ENCODE measurements at places on chromosomes 1 and 21. TPM values are rescaled to one million over a fixed set of nuclear protein-coding genes. Genes with fewer than 3 reads are reported as not detected.

The C1orf226 gene
- total RNA-seq: 7.3 TPM

The NIT1 gene
- 41.8 TPM for total RNA-seq

The PRKAA2 gene
- total RNA-seq: 5.8 TPM

The RCC1 gene
- 54.0 TPM for total RNA-seq

The SHE gene
- not detected for total RNA-seq

The ZNF593OS gene
- total RNA-seq: 0.45 TPM

The CYP4A22 gene
- not detected for total RNA-seq

- no peak for DNase-seq
Measured at GRCh38 chr1:51312718-51313117, 17.6 kb downstream of the TTC39A start.

DNA sequence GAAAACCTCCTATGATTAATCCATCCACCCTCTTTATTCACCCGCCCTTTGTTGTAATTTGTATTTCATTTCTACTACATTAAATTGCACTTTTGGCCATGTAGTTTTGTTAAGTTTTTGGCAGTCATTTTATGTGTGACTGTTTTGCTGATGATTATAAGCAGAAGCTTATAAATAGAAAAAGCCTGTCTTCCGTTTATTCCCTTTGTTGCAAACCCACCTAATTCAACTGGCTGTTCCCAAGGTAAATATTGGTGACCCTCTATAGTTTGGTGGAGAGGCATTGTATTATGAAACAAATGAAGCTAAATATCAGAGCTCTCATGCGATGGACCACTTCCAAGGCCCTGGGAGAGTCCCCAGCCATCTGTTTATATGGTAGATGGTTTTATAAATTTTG is 36.7 kb upstream of the IGSF3 start:
- no peak for DNase-seq

DNA sequence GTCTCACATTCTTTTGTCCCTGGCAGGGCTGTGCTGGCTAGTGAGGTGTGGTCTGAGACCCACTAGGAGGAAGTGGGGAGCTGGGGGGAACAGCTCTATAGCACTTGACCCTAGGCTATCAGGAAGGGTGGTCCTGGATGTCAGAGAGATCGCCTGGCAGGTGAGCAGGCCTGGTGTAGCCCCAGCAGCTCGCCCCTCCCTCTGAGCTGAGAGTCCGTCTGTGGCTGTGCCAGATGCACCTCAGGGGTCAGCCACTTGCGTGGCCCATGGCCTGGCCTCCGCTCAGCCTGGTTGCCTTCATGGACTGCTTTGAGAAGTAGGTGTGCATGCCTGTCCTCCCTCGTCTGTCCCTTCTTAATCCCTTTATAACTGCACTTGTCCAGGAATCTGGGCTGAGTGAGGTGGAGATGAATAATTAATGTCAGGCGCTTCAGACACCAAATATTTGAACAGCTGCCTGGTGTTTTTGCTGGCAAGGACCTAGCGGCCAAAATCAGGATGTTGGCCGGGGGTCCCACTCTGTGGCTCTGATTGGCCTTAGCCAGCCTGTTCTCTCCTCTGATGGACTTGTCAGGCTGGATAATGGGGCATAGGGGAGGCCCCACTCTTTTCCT is 30.5 kb downstream of the TMEM53 start:
- DNase-seq: no peak

DNA sequence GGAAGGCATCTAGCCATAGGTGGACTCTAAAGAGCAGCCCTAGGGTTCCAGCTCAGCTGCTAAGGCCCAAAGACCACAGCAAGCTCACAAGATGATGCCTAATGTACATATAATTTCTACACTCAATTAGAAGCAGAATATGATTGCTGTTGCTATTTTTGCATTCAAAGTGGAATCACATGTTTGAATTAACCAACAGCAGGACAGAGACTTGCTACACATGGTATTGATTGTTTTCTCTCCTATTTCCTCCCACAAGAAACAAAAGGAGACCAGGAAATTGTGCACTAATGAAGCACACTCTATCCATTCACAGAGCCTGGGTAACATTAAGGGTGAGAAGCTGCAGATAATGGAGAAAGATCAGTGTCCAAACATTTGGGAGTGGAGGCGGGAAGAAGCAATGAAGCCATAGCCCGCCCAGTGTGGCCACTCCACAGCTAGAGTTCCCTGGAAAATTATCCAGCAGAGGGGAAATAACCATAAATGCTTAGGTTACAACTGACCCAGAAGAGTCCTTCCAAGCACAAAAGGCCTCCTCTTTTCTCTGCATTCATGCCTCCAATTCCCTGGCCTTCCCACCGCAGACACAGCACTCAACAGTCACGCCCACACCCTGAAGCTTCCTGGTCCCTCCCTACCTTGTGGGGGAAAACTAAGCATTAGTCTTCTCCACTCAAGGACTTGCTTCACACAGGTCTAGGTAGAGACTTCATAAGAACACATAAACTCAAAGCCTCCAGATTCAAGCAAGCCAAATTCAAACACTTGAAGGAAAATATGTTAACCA is 7.5 kb downstream of the CNN3 start:
- no peak for DNase-seq

DNA sequence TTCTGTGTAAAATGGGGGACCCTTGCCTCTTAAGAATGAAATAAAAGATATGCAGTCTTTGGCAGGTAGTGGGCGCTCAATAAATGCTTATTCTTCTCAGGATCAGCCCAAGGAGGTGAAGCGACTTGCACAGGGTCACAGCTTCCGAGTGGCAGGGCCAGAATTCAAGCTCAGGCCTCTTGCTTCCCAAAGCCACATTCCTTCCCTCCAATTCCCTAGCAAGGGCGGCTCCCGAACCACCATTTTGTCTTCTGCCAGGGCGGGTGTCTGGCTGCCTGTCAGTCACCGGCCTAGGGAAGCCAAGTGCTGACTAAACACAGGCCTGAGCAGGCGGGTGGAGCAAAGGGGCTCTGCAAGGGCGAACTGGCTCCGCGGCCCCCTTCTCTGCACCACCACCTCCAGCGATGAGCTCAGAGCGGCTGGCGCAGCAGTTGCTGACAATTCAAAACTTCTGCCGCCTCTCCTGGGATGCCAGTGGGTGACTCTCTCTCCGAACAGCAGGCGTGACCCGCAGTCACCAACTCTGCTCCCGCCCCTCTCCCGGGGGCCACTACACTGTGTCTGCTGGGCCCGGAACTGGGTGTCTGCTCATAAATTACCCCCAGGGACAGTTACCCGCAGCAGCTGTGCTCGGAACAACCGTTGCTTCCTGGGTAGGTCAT is 10.8 kb downstream of the GPR3 start:
- no peak for DNase-seq

- no peak for DNase-seq
Measured at GRCh38 chr1:7250176-7250575, 464.9 kb downstream of the CAMTA1 start.

GRCh38 chr1:224897529-224898327 is 31.7 kb upstream of the DNAH14 start:
- DNase-seq: no peak

DNA sequence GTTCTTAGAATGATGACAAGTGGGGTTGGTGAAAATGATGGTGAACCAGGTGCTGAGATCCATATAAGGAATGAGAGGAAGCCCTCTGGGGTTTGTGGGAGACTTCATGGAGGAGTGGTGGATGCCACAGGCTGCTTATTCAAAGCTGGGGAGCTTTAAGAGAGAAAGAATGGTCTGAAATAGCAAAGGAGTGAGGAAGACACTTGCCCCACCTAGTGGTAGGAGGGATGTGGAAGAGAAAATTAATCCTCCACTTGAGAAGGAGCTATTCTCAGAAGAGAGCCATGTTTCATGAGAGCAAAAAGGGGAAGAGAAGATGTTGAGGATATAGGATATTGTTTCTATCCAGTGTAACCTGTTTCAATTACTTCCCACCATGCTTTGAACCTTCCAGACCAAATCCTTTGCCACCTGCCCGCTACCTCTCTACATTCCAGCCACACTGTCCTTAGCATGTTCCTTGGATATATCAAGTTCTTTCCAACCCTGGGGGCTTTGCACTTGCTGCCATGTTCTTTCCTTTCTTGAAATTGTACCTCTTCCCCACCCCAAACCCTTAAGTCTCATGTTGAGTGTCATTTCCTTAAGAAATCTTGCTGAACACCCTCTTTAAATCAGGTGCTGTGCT is 19.6 kb upstream of the ZNF648 start:
- DNase-seq: peak; percentile 60

DNA sequence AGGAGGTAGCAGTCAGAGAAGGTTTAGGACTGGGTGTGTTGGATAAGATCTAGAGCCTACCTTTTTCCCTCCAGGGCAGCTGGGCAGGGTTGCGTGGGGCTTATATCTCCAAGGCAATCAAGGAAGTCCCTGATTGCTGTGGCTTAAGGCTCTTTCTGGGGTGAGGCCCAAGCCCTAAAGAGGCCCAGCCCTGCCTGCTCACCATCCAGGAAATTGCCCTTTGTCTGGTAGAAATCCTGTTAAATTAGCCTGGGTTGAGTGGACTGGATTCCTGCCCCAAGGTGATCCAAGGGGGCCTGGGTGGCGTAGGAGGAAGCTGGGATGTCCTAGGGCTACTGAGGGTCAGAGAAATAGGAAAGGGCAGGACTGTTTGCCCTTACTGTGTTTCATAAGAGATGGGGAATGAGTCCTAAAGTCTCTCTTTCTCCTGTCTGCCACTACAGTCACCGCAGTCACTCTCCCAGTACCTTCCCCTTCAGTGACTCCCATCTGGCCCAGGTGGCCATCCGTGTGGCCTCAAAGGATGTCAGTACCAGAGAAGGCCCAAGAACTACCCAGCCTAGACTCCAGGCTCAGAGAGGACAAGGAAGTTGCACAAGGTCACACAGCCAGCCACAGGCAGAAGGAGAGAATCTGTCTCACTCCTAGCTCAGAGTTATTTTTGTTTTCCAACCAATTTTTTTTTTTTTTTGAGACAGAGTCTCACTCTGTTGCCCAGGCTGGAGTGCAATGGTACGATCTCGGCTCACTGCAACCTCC is 25.8 kb downstream of the MFSD2A start:
- DNase-seq: peak; percentile 74

DNA sequence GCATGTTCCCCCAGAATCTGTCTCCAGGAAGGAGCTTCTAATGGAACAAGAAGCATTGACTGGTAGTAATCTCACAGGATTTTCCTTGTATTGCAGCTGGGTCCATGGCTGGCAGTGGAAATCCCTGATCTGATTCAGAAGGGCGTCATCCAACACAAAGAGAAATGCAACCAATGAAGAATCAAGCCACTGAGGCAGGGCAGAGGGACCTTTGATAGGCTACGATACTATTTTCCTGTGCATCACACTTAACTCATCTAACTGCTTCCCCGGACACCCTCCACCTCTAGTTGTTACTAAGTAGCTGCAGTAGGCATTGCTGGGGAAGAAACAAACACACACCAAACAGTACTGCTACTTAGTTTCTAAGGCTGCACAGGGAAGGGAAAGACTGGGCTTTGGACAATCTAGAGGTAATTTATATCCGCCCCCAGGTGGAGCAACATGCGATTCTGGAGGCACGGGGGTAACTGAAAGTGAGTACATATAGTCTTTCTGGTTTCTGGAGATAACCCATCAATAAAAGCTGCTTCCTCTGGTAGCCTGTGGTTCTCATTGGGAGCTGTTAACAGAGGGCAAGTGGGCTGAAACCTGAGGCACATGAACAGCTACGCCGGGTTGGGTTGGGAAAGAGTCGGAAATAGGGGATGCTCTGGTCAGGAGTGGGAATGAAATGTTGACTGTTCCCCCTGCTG is 837 bp upstream of the USP21 start:
- no peak for DNase-seq

DNA sequence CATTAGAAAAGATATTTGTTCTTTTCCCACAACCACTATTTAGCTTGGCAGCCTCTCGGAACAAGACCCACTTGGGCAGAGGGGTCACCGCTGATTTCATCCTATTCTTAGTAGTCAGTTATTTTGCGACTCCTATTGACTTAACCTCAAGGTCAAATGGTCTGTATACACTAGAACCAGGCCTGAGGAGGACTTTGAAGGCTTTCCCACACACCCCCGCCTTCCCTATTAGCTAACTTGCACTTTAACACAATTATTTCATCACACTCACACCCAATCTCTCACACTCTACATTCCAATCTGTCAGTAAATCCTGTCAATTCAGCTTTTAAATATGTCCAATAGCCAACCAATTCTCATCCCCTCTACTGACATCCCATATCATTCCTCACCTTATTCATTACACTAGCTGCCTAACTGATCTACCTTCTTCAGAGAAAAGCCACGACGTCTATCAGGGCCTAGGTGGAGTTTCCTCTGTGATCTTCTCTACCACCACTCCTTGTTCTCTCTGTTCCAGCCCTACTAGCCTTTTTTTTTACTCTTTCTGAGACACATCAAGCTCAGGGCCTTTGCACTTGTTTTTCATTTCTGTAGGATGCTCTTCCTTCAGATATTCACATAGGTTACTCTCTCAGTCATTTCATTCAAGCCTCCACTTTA is 1.0 kb upstream of the NIBAN1 start:
- peak; percentile 28 for DNase-seq

DNA sequence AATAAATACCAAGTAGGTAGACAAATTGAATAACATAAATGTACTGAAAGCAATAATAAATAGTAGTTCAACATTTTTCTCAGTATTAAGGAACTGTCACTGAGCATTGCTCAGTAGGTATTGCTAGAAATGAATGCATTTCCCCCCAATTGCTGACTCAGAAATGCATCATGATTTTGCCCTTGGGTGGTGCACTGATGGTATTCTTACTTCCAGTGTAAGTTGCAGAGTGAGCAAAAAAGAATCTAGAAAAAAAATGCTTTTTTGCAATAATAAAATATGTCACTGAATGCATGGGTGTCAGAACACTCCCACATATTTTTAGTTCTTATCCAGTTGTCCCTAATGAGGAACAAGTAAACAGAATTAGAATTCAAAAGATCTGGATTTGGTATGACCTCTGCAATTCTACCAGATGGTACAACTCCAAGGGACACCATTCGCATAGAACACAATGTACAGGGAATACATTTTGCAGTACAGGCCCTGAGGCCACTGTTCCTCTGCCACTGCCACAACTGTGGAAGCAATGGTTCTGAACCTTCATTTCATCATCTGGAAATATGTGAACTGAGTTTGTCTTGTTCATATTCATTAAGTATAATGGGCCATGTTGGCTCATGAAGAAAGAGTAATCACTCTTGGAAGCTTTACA is 78.0 kb downstream of the ATP6V1G3 start:
- DNase-seq: no peak

- DNase-seq: no peak
Measured at GRCh38 chr1:33045246-33045645, 8.6 kb upstream of the AK2 start.

- no peak for DNase-seq
Measured at GRCh38 chr1:56540467-56540866, 38.9 kb downstream of the PLPP3 start.

- no peak for DNase-seq
Measured at GRCh38 chr1:17305576-17306095, 2.4 kb upstream of the PADI4 start.

- no peak for DNase-seq
Measured at GRCh38 chr1:185439727-185440415, 122.8 kb upstream of the IVNS1ABP start.

DNA sequence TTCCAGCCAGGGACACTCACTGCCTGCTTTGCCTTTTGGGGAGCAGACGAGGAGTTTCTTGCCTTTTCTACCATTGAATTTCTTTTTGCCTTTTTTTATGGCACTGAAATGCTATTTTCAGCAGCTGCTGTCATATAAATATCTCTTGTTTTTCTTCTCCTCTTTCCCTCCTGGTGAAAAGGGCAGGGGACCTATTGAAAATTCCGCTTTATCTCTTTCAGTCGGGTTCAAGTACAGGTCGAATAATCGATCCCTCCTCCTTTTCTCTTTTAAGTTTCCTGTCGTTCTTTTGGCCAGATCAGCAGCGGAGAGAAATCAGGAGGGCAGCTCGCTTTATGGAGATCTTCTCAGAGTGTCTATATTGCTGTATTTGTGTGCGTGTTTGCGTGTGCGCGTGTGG is 67.4 kb upstream of the CASZ1 start:
- DNase-seq: no peak
